ELR (cell line): ENCODE measurements at places on chromosomes 6 and 20.

GRCh38 chr6:44036196-44036595 is 91.1 kb downstream of the MRPL14 start:
- DNase-seq: peak; percentile 50

DNA sequence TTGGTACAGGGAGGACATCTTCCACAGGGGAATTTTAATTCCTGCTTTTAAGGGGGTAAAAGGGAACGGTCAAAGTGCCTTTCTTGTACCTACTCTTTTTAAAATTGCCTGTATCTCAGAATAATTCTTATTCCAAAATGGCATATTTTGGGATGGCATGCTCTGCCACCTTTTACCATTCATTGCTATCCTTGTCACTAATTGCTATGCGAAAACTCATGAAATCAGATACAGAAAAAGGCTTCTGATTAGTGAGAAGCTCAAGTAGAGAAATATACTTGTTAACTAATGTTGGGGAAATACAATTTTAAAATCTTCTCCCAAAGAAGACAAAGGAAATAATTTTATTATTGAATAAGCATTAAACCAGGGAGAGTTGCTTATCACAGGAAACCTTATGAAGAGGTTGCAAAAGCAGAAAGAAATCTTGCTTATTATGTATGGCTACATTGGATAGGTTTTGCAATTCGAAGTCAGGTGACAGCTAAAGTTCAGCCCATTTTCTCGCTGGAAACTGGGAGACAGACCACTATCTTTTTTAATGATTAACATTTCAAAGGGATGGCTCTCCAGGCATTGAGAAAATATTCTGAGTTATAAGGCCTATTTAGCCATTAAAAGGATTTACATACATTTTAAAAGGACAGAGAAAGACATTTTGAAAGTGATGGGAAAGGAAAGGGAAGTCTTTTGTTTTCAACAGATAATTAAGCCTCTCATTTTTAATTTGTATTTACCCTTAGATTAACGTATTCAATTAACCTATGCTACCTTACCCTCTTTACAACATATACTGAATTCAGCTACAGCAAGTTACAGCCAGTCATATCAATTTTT is 110.3 kb upstream of the PRSS16 start:
- no peak for DNase-seq

DNA sequence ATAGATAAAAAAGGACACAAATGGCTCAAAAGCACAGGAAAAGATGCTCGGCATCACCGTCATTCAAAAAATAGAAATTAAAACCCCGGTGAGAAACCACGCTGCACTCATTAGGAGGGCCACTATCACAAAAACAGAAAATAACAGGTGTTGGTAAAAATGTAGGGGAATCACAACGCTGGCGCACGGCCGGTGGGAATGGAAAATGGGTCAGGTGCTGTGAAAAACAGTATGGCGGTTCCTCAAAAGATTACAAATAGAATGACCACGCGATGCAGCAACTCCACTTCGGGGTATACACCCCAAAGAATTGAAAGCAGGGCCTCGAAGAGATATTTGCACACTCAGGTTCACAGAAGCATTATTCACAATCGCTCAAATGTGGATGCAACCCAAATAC is 28.3 kb downstream of the NPEPL1 start:
- no peak for DNase-seq

- peak; percentile 100 for DNase-seq
These were observed 110.4 kb upstream of the ARMC2 start for GRCh38 chr6:108737594-108738546.

- DNase-seq: no peak
These were observed 41.7 kb downstream of the SRPK1 start for GRCh38 chr6:35879151-35879550.

DNA sequence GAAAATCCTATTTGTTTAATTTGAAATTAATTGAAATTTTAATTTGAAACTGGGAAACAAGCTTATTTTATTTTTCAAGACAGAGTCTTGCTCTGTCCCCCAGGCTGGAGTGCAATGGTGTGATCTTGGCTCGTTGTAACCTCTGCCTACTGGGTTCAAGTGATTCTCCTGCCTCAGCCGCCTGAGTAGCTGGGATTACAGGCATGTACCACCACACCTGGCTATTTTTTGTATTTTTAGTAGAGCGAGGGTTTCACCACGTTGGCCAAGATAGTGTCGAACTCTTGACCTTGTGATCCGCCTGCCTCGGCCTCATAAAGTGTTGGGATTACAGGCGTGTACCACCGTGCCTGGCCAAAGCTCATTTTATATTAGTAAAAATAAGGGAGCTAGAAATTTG is 4.2 kb downstream of the SRSF3 start:
- no peak for DNase-seq

DNA sequence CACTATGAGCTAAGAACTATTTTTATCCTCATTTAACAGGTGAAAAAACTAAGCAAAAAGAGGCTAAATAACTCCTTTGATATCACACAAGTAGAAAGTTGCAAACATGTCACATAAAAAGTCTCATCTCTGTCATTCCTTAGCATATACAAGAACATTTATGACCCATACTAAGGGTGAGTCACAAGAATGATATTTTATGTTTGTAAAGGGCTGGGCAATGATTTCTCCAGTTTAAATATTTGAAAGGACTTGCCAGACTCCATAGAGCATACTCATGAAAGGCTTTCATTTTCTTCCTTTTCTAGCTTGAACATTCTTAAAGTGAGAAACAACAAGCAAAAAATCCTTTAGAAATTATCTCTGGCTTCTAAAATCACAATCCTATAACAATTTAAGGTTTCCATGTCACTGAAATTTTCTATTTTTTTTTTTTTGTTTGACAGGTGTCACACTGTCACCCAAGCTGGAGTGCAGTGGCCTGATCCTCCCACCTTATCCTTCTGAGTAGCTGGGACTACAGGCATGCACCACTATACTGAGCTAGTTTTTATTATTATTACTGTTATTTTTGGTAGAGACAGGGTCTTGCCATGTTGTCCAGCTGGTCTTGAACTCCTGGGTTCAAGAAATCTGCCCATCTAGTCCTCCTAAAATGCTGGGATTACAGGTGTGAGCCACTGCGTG is 338.0 kb upstream of the KHDRBS2 start:
- no peak for DNase-seq

GRCh38 chr20:58048096-58048702 is 180.3 kb downstream of the ANKRD60 start:
- DNase-seq: peak; percentile 56

DNA sequence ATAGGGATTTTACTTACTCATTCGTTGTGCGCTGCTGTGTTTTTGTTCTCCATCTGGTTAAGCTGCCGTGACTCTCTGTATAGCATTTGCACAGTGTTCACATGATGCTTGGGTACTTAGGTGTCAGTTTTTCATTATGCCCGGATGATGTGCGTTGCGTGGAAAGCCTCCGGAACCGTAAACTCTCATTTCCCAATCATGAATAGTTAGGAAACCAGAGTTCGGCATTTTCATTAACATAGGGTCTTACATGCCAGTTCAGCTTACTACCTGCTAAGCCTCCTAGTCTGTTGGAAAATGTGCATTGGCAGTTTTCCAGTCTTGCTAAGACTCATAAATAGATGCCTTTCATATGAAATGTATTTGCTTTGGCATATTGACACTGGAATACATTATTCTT is 483.4 kb upstream of the FLRT3 start:
- no peak for DNase-seq

DNA sequence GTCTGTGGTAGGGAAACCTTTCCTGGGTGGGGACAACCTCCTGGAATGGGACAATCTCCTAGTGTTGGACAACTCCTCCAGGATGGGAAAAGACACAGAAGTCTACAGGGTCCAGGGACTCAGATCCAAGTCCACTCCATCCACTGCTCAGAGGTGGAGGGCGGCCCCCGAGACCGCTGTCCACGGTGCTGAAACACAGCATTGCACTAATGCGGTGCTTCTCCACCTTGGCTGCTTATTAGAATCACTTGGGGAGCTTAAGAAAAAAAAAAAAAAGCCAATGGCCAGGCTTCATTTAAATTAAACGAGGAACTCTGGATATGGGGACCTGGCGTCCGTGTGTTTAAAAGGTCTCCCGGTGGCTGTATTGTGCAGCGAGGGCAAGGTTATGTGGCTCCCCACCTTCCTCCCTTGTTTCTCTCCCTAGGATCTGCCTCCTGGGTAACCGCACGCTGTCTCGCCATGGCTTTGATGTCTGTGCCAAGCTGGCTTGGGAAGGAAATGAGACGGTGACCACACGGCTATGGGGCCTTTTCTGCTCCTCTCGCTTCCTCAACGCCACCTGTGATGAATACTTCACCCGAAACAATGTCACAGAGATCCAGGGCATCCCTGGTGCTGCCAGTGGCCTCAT is 12.0 kb downstream of the SLC12A5 start:
- peak; percentile 58 for DNase-seq

DNA sequence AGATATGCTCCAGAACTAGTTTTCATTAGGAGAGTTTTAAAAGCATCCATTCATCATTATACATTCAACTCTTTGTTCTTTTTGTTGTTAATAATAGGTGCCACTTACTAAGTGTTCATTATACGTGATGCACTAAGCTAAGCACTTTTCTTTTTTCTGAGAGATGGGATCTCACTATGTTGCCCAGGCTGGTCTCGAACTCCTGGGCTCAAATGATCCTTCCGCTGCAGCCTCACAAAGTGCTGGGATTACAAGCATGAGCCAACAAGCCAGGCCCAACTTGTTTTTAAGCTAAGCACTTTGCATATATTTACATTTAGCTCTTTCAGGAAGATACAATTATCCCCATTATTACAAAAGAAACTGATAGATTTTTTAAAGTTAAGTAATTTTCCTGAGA is 5.7 kb upstream of the GFOD1 start:
- no peak for DNase-seq

DNA sequence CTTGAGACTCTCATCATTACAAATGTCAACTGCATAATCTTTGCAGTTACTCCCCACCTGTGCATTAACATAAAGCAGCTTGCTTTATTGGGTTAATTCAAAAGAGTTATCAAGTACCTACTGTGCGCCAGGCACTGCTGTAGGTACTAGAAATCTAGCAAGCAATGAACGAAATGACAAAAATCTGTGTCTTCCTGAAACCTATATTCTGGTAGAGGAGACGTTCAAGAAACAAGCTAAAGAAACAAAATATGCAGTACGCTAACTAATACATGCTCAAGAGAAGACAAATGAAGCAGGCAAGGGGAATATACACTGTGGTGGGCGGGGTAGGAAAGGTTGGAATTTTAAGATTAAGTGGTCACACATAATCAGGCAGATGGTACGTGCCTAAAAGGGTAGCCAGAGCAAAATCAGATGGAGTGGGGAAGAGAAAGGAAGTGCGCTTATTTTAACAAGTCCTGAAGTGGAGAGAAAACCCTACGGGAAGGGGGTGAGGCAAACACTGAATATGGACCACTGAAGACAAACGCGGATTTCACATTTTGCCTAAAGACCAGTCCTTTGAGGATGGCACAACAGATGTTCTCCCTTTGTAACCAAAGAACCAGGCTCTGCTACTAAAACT is 1.2 kb downstream of the ELOVL2 start:
- DNase-seq: no peak

- DNase-seq: no peak
These were observed 518.5 kb downstream of the CD83 start for GRCh38 chr6:14635934-14636591.

GRCh38 chr20:24350923-24351368 is 118.5 kb upstream of the SYNDIG1 start:
- peak; percentile 54 for DNase-seq

DNA sequence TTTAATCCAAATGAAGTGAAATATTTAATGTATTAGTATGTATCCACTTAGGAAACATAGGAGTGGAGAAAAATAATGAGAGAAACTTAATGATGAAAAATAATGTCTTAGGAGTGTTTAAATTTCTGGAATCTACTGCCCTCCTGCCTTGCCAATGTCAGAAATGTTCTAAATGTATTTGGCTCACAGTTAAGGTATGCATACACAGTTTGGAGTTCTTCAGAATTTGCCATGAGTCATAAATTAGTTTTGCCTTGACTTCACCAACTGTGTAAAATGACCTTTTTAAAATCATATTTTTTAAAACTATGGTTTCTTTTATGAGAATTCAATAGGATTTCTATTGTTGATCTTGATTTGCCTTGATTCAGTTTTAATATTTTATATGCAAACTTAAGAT is 191.7 kb upstream of the HSF2 start:
- peak; percentile 3 for DNase-seq

- DNase-seq: no peak
These were observed 209.8 kb upstream of the FOXA2 start for GRCh38 chr20:22794200-22794599.

DNA sequence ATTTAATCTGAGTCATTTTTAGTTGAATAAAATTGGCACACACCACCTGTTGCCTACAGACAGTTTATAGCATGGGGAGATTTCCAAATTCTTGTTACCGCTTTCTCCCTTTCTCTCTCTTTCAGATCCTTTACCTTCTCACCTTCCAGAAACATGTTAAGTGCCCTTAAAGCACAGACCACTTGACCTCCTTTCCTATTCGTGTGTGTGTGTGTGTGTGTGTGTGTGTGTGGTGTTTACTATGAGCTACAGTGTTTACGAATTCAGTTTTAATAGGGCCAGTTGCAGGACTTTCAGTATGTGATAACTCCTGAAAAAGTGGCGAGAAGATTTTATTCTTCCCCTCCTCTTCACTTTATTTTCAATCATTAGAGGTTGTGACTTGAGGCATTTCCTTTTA is 258.1 kb downstream of the BMP2 start:
- no peak for DNase-seq

- peak; percentile 85 for DNase-seq
These were observed 9.7 kb upstream of the MARCKS start for GRCh38 chr6:113847447-113847846.

DNA sequence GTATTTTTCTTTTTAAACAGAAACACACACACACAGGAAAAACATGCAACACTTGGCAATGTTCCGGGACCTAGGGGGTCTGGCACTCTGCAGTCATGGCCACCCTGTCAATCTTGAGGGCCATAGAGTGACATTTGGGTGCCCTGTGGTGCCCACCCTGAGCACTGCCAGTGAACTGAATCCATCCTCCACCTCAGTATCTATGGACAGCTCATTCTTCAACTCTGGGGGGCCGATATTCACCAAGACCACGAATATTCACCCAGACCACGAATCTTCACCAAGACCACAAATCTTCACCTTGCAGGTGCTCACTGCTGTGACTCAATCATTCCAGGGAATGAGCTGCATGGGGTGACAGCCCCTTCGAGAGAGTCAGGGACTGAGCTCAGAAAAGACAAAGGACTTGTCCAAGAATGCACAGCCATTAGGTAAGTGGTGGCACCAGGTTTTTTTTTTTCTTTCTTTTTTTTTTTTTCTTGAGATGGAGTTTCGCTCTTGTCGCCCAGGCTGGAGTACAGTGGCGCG is 19.1 kb downstream of the SNAI1 start:
- DNase-seq: no peak

DNA sequence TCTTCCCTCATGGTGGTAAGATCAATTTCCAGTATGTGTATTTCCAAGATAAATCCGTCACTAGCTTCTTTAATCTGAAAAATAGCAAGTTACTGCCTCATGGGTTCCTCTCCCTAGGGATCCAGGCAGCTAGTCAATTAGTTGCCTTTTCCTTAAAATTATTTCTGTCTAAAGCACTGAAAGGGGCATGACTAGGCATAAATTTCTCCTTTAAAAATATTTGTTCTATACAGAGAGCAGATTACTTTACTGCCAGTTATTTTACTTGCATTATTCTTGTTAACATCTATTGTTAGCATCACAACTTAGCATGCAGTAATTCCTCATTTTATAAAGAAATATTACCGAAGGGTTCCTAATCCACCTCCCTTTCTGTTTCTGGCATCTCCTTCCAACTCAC is 1.4 kb downstream of the MTCL3 start:
- DNase-seq: no peak

GRCh38 chr6:29935273-29935955 is 6.9 kb upstream of the HLA-A start:
- DNase-seq: no peak
